Central memory CD4-positive, alpha-beta T cell (primary cell): ENCODE measurements at places on chromosomes 3 and 15.
A peak's percentile ranks its signal among the peaks of the same experiment; 100 is the strongest.

DNA sequence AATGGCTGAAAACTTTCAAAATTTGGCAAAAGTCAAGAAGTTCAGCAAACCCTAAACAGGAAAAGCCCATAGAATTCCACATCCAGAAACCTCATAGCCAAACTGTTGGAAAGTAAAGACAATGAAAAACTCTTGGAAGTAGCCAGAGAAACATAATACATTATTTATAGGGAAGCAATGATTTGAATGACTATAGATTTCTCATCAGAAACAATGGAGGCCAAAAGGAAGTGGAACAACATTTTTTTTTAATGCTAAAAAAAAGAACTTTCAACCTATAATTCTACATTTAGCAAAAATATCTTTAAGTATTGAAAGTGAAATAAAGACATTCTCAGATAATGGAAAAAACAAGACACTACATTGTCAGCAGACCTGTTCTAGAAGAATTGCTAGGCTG, 30.2 kb downstream of the ALPK3 start:
- no peak for DNase-seq

GRCh38 chr15:57772223-57772957, 65.9 kb downstream of the POLR2M start:
- no peak for DNase-seq

DNA sequence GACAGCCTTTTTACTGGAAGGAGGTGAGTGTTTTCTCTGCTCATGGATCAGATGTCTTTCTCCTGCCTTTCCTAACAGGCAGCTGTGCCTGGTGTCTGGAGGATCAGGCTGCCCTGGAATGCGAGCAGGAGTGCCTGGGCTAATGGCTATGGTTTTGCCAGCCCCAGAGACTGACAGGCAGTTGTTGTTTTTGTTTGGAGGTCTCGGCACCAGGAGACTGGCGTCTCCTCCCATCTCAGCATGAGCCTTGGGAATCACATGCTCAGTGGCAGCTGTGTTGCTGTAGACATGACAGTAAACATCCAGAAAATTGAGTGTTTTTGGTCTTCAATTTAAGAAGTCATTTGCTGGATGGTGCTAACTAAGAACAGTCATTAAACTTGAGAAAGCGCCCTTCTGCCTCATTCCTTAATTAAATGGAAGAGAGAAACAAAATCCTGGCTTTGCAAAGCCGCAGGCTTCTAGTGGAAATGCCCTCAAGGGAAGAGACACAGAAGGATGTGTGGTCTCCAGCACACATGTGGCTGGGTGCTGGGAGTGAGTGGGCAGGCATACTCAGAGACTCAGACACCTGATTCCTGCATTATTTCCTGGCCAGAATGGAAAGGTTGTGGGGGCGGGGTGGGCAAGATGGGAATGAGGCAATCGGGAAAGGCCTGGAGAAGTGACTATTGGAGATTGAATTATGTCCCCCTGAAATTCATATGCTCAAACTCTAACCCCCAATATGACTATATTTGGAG, 97.0 kb upstream of the NMNAT3 start:
- no peak for DNase-seq

GRCh38 chr3:163657088-163657487, 1421.2 kb downstream of the SI start:
- DNase-seq = no peak

GRCh38 chr15:42723068-42723467, 13.9 kb downstream of the CDAN1 start:
- no peak for DNase-seq

GRCh38 chr15:42994546-42994945, 74.0 kb upstream of the TTBK2 start:
- DNase-seq = no peak

GRCh38 chr3:195438371-195438770, 4.4 kb downstream of the ACAP2 start:
- DNase-seq = no peak

DNA sequence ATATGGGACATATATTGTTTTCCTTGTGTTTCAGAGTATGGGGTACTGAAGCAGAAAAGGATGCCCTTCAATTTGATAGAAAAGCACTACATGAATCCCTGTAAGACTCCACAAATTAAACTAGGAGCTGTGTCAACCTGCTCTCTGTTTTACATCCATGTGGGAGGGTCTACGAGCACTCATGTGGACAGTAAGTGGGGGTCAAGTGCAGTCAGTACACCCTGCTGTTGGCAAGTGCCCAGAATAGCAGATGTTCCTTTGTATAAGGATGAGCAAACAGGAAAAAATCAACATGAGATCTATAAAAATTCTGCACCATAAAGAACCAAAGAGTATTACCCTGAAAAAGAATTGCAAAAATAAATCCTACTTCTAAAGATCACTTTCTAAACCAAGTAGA, 659.9 kb downstream of the SI start:
- DNase-seq = no peak

DNA sequence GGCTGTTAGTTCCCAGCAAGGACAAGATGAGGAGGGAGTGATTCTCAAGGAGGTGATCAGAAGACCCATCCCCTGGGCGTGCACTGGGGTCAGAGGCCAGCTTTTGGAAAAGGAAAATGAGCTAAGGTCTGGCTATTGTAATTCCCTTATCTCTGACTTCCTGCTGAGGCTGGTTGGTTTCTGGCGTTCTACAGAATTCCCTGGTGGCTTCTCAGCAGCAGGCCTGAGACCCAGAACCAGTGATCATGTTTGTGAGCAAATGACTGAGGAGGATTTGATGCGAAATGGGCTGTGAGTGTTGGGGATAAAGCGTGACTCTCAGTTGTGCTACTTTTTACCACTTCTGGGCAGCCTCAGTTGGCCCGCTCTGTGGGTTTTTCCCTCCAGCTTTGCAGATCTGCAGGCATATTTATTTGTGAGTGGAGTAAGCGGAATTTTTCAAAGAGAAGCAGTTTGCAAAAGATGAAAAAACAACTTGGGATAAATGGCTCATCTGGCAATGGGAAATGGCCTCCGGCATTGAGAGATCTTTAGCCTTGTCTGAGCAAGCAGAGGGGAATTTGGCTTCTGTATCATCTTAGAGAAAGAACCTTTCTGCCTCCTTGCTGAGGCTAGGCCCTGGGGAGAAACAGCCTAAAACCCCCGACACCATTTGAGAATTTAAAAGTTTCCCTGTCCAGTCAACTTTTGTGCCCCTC, 102.7 kb downstream of the SLCO3A1 start:
- no peak for DNase-seq

DNA sequence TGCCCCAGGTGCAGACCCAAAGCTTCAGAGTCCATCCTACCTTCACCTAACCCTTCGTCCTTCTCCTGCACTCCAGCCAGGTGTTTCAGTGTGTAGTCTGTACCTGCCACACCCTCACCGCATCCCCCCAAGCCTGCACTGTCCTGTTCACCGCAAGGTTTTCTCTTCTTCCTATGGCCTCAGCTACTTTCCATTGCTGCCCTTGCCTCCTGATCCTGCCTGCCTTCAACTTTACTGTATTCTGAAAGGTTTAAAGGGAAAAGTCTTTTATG, 9.3 kb downstream of the GPR160 start:
- no peak for DNase-seq

DNA sequence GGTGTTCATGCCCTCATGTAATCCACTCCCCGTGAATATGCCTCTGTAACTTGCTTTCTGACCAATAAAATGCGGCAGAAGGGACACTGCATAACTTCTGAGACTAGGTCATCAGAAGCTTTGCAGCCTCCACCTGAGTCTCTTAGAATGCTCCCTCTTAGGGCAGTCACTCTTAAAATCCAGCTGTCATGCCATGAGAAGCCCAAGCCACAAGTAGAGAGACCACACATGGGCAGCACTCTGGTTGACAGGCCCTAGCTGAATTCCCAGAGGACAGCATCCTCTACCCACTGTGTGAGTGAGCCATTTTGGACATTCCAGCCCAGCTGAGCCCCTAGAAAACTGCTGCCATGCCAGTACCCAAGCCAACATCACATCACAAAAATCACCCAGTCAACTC, 41.4 kb downstream of the SCAPER start:
- no peak for DNase-seq

DNA sequence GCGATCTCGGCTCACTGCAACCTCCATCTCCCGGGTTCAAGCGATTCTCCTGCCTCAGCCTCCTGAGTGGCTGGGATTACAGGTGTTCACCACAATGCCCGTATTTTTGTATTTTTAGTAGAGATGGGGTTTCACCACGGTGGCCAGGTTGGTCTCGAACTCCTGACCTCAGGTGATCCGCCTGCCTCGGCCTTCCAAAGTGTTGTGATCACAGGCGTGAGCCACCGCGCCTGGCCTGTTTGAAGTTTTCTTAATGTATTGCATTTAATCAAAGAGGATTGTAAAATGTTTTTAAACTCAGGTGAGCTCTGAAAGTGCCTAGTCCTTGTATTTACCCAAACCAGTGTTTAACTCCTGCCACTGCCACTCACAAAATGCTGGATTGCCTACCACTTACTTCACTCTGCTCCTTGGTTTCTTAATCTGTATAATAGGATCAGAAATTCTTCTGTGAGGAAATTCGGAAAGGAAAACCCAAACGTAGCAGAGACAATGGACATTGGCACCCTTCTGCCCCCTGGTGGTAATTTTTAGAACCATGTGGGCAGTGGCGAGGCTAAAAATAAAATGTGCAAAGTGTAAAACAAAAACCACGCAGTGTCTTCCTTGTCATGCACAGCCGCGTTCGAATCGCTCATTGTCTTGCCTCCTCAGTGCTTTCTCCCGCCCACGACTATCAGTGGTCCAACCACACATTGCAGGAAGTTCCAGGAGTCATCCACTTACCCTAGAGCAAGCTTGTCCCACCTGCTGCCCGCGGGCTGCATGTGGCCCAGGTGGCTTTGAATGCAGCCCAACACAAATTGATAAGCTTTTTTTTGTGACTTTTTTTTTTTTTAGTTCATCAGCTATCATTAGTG, 27.3 kb downstream of the CEP19 start:
- peak; percentile 62 for DNase-seq

DNA sequence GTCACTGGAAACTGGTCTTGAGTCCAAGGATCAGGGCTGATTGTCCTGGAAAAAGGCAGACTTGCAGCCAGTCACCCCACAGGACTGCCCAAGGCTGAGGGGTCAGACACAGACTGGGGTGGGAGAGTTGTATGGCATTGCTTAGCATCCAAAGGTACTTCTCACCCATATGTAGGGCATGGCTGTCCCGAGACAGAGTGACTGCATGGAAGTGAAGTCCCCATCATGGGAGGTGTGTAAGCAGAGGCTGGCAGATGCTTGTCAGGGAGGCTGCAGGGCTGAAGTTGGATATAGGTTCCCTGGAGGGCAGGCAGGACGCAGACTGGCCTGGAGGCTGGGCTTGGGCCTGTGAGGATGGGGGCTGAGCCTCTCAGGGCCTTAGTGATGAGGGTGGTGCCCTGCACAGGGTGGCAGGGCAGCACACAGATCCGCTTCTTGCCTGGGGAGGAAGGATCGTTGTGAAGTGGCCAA, 31.1 kb downstream of the PSTPIP1 start:
- DNase-seq = no peak
